Right cardiac atrium (tissue), 5 donors: ENCODE measurements at places on chromosomes 6 and 20. TPM values are rescaled to one million over a fixed set of nuclear protein-coding genes. Genes with fewer than 3 reads are reported as not detected.

Gene SLC13A3
- polyA plus RNA-seq, result 0.50 TPM

- no peak for DNase-seq
These were observed 4.9 kb downstream of the VSTM2L start for GRCh38 chr20:37907677-37908401.

- DNase-seq, result no peak
These were observed 710 bp downstream of the BTBD9 start for GRCh38 chr6:38638941-38639497.

Gene TLDC2
- polyA plus RNA-seq, result 0.09 TPM

- no peak for DNase-seq
These were observed 68.9 kb upstream of the TBXT start for GRCh38 chr6:166236596-166236995.
